Urinary bladder (tissue), 4 donors: ENCODE measurements at places on chromosomes 7 and 10. TPM values are rescaled to one million over a fixed set of nuclear protein-coding genes. Genes with fewer than 3 reads are reported as not detected.

- no peak for DNase-seq
Measured at GRCh38 chr7:106609416-106609815, 51.5 kb downstream of the CCDC71L start.

- DNase-seq, result no peak
Measured at GRCh38 chr7:133948588-133948987, 178.6 kb upstream of the LRGUK start.

DNA sequence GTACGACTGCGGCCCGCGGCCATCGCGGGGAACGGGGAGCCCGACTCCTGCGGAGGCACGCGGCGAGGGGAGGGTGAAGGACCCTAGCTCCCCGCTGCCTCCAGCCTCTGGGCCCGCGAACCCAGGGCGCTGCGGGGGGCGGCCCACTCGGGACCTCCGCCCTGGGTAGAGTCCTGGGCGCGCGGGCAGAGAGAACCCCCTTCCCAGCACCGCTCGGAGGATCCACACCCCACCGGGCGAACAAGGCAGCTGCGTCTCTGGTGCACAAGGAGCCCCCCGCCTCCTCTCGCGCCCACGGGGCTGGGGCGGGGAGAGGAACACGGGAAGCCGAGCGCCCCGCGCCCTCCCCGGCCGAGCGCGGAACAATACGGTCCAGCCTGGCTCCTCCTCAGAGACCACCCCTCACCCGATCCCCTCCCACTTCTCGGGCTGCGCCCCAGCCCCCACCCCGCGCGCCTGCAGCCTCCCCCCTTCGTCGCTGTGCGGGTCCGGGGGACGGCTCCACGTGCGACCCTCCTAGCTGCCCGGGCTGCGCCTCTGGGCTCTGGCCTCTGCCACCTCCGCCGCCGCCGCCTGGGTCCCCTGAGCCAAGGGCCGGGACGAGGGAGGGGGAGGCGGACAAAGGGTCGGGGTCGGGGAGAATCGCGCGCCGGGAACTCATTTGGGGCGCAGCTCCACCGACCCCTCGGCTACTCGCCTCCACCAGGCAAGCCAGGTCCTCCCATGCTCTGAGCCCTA, at the start of gene WDR86:
Gene WDR86, minus strand, starts transcription at position 372 of the 738 bp plus-strand sequence. CDS start 449 bp downstream, outside the sequence.
- no peak for DNase-seq

DNA sequence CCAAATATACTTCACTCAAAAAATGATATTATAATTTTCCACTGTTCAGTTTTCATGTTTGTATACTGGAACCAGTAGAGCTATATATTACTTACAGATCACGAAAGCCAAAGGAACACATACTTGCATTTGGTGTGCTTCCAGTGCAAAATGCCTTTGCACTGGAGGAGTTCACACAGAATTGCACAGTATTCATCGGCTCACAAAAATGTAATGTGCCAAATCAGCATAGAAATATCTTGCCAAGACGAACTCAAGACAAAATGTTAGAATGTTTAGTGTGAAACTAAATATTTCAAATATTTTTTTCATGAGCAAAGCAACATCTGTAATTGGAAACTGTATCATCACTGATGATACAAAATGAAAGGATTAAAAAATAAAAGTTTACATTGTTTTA, 646.2 kb upstream of the SEMA3D start:
- DNase-seq, result no peak

DNA sequence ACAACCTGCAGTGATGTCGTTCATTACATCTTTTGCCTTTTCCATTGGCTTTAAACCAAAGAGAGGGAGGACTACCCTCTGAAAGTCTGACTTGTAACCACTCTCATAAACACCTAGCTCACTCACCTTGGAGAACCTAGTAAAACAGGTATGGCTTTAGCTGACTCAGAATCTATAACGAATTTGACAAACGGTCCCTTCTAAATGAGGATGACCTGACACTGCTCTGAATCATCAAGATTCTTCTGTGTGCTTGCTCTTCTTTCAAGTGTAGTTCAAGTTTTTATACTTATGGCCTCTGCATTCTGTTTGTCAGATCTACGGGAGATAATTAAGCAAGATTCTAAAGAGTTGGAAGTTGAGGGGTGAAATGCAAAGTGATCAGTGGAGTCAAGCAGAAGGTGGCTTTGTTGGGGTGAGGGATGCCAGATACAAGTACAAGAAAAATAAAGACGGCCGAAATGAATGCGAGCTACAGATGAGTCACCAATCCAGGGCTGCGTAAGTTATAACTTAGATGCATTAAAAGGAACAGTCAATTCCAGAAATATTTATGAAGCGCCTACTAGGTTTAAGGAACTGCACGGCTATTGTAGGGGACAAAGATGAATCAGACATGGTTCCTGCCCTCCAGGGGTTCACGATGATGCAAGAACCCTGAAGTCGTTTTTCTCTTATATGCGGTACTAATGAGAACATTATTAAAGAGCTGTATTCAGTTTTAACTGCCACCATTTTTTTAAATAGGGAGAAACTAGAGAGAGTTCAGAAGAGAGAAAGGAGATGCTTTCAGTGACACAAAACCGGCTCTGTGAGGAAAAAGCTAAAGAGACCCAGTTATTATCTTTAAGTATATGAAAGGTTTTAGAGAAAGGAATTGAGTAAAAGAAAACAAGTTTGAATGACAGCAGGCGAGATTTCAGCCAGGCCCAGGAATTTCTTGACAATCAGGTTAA, 6.5 kb downstream of the HIPK2 start:
- no peak for DNase-seq

DNA sequence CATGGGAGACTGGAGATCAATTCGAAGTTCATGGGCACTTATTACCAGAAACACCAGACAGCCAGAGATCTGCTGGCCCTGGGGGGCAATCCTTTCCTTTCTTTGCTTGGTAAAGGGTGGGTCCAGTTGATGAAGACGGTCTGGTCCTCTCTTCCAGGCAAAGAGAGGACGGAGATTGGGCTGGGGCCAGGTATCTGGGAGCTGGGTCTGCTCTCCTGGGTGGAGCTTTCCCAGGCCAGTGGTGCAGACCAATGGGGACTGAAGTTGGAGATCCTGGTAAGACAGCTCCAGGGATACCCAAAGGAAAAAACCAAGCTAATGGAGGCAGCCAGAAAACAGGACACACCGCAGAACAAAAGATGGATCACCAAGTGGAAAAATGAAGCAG, 18.3 kb downstream of the NOD1 start:
- no peak for DNase-seq

- no peak for DNase-seq
Measured at GRCh38 chr7:29285861-29286260, 91.3 kb downstream of the CHN2 start.

DNA sequence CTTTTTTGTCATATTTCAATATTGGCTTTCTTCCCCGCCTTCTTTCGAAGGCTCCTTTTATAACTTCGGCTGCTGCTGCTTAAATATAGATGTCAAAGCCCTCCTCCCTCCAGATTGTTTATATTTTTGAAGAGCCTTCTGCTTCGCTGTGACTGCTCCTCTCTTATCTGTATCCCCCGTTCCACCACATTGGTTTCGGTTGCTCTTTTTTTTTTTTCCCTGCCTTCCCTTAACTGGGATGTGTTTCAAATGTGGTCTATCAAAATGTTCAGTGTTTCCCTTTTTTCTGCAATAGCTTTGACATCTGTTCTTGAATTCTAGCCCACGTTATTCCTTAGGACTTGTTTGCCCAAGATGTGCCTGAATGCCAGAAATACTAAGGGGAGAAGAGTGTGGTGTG, 96.4 kb downstream of the CUX1 start:
- no peak for DNase-seq

GPR85 gene
- 15.3 TPM for total RNA-seq

TSPAN13 gene
- total RNA-seq, result 26.2 TPM

SUFU gene
- 8.1 TPM for total RNA-seq

MNX1 gene
- not detected for total RNA-seq

ADCY1 gene
- 3.7 TPM for total RNA-seq

PTPRZ1 gene
- total RNA-seq, result 13.9 TPM

SFTPA1 gene
- total RNA-seq, result not detected

NODAL gene
- total RNA-seq, result not detected

CTAGE4 gene
- total RNA-seq, result 7.8 TPM

NPC1L1 gene
- total RNA-seq, result not detected
